ENCODE measurements at places on chromosomes 11 and 22. TPM values are rescaled to one million over a fixed set of nuclear protein-coding genes. Genes with fewer than 3 reads are reported as not detected.

DNA sequence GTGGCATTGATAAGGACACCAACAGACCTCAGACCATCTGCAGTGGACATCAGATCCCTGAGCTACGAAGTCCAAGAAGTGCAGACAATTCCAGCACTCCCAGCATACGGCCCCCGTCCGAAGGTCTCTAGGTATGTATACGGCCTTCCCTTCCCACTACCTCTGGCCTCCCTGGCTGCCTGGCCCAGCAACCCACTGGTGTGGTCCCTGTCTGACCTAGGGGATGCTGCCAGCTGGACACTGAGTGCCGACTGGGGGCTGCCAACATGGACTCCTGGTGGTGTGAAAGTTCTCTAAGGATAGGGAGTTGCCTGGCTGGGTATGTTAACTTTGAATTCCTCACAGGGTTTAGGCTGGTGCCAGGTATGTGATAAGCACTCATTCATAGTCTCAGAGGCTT, 17.5 kb upstream of the TEF start:
- H3K27ac ChIP-seq = no peak overlapping the region
- no peaks in the 10 kb centered on the region for H3K27me3 ChIP-seq
- no peak overlapping the region for H3K4me3 ChIP-seq
- H3K4me1 ChIP-seq = no peaks in the 10 kb centered on the region
- H3K36me3 ChIP-seq = no peaks in the 10 kb centered on the region
- DNase-seq = no peak

PRRG4 gene
- 0.63 TPM for polyA plus RNA-seq

DNA sequence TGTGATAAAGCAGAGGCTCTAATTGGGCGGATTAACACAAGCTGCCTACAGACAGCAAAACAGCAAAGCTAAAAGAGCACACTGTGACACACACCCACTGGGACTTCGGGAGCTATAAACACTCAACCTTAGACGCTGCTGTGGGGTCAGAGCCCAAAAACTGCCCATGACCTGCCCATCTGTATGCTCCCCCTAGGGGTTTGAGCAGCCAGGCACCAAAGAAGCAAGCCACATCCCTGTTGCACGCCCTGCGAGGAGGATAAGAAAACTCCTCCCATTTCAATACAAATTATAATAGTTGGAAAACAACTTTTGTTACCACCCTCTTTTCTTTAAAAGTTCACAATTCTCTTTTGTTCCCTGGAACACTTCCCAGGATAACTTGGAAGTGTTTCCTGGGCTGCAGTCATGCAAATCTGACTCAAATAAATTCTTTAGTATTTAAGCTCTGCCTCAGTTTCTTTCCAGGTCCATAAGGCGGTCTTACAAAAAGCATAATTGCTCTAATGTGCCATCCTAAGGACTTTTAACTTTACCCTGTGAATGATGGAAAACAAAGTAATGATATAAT, 86.4 kb downstream of the DLG2 start:
- H3K4me3 ChIP-seq = no peak overlapping the region
- no peak overlapping the region for H3K27ac ChIP-seq
- no peaks in the 10 kb centered on the region for H3K4me1 ChIP-seq
- H3K36me3 ChIP-seq = no peaks in the 10 kb centered on the region
- no peaks in the 10 kb centered on the region for H3K27me3 ChIP-seq
- DNase-seq = no peak

CRYBB2 gene
- not detected for polyA plus RNA-seq
